ENCODE measurements at places on chromosomes 1 and 21.

GRCh38 chr1:164101802-164102201 lies 457.2 kb upstream of the PBX1 start:
- DNase-seq = no peak

GRCh38 chr1:193335806-193336428 lies 149.5 kb upstream of the B3GALT2 start:
- DNase-seq = no peak

DNA sequence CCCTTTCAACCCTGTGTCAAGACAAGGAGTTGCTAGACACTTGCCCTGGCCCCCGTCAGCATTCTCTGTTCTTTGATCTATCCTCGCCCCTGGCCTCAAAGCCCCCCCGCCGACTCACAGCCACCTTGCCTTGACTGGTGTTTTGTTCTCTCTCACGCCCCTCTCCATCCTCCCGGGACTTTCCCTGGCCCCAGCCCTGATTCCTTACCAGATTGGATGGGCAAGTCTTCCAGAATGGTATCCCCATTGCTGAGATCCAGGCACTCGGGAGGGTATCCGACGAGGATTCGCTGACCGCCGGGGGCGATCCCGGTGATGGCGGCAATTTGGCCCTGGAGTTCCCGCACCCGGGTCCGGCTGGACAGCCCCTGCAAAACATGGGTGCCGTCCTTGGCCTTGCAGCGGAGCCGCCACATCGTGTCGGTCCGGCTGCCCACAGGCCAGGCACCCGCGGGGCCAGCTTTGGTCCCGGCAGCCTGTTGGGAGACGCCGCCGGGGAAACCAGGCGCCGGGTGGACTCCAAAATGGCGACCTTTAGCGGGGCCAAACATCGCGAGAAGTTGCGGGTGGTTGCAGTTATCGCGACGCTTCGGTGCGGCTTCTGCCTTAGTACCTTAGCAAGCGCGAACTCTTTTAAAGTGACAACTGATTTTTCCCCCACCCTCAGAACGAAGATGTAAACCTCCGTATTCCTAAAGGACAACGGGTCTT lies 373 bp downstream of the YOD1 start:
- DNase-seq = peak; percentile 88

DNA sequence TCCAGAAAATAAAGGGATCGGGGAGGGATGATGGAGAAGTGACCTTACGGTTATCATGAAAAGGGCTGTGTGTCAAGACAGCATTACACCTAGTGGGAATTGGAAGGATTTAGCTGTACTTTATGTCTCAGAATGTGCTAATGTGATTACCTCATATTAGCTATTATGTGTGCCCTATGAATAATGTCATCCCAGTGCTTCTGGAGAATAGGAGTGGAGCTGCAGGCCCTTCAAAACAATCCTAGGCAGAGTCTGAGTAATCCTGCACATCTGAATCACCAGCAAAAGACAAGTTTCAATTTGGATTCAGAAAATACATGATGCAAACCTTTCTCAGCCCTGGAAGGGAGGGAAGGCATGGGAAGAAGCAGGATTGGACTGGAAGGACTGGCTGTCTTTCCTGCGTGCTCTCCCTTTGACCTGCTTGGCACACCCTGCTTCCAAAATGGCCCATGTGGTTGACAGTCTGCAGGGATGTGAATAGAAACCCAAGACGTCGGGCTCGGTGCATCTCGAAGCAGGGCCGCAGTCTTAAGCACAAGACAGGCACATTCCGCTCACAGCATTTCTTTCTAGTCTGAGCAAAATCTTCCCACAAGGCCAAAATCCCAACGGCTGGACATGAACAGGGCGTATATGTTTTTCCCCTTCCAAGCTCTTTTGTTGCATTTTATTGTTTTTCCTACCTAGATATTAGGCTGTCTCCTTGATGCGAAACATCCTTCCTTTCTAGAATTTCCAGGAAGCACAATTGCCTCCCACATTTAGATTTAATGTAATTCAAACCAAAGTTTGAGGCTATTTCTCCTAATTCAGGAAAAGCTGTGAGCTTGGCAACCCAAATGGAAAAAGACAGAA lies 54.3 kb upstream of the TARBP1 start:
- DNase-seq = no peak

DNA sequence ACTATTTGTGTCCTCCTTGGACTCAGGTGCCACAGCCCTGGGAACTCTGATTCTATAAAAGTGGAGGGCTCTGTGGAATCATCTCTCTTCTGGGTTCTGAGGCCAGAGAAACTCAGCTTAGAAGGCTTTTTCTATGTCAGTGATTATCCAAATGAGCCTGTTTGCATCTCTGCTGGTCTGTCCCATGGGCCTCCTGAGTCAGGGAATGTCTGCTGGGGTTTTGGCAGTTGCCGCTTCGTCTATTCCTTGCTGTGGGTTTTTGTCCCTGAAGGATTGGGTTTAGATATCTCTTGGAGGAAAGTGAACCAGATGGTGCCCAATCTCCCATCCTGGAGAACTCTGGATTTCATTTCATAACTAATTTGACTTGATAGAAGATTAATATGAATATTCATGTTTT lies 297.6 kb downstream of the HHAT start:
- DNase-seq = no peak

DNA sequence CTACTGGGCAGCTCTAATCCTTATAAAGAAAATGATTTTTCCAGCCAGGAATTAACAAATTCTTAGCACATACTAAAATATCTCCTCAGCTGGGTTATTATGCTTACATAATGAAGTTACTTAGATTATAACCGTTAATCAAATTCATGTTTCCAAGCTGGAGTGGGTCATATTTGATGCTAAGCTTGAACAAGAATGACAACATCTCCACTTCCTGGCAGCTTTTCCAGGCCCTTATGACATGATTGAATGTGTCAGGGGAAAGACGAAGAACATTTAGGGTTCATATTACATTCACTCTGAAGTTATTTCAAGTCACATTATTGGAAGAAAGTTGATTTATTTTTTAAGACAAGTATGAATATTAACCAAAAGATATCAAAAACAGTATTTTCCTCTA lies 333.7 kb downstream of the PCP4 start:
- DNase-seq = no peak

- no peak for DNase-seq
Measured at GRCh38 chr1:234665975-234666605, 56.1 kb upstream of the IRF2BP2 start.

DNA sequence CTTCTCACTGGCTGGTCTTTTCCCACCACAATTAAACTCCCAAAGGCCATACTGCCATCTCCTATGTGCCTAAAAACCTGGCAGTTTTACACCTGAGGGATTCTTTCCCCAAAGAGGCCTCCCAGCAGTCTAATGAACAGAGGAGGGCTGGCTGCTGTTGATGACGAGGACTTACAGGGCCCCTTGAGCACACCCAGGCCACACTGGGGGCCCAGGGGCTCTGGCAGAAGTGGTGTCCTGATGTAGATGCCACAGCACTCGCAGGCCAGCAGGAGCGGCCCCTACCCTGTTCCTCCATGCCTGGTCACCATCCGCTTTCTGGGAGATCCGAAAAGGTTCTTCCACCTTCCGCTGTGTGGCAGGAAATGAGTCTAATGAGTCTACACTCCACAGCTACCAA lies 24.2 kb downstream of the POFUT2 start:
- DNase-seq = no peak

DNA sequence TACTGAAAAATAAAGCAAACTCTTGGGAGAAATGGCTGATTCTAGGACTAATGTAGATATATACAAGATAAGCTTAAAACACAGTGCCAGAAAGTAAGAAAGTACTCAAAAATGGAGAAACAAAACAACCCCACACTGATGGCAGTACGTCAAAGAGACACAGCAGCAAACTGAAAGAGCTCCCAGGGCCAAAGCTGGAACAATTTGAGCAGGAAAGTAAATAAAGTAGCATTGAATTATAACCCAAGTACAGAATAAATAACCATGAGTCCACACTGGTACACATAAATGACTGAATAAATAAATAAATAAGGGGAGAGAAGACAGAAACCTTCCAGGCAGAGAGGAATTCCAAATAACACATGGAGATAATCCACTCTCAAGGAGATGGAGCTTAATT lies 120.9 kb downstream of the GLUL start:
- no peak for DNase-seq

- DNase-seq = no peak
Measured at GRCh38 chr1:85201340-85202091, 700 bp upstream of the SYDE2 start.

- no peak for DNase-seq
Measured at GRCh38 chr1:154141240-154141639, 13.6 kb downstream of the NUP210L start.

DNA sequence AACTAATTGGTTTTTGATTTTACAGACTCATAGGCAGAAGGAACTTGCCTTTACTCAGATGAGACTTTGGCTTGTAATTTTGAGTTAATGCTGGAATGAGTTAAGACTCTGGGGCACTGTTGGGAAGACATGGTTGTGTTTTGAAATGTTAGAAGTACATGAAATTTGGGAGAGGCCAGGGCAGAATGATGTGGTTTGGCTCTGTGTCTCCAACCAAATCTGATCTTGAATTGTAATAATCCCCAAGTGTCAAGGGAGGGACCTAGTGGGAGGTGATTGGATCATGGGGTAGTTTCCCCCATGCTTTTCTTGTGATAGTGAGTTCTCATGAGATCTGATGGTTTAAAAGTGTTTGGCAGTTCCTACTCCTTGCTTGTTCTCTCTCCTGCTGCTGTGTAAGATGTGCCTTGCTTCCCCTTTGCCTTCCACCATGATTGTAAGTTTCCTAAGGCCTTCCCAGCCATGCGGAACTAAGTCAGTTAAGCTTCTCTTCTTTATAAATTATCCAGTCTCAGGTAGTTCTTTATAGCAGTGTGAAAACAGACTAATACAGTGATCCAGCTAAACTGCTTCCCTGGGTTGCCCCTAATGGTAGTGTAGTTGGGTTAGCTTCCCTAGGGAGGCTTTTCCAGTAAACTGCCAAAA lies 10.2 kb downstream of the CPT2 start:
- no peak for DNase-seq

DNA sequence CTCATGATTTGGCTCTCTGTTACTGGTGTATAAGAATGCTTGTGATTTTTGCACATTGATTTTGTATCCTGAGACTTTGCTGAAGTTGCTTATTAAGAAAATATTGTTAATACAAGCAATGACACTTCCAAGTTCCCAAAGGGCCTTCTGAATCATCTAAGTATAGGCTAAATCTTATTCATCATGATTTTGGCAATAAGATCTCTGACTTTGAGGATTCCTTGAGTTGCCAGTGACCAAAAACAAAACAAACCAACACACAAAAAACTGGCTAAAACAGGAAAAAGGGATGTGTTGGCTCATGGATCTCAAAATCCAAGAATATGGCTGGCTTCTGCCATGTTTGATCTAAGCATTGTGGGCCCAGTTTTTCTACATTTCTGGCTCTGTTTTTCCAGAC lies 163.4 kb downstream of the HHIPL2 start:
- no peak for DNase-seq

- no peak for DNase-seq
Measured at GRCh38 chr21:44413566-44414290, 41.6 kb upstream of the LRRC3 start.

DNA sequence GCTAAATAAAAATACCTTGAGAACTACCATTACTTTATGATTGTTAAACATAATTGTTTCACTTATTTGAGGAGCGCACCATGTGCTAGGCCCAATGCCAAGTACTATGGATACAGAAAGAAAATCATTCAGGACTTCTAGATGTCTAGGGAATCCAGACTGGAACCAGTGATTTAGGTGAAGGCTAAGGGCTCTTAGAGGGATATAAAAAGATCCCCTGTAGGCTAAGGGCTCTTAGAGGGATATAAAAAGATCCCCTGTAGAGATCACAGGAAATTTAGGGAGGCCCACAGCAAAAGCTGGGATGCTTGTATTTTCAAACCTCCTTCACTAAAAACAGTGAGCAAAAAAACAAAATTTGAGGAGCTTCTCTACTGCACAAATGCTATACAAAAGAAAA lies 6.7 kb downstream of the TOR1AIP2 start:
- no peak for DNase-seq

DNA sequence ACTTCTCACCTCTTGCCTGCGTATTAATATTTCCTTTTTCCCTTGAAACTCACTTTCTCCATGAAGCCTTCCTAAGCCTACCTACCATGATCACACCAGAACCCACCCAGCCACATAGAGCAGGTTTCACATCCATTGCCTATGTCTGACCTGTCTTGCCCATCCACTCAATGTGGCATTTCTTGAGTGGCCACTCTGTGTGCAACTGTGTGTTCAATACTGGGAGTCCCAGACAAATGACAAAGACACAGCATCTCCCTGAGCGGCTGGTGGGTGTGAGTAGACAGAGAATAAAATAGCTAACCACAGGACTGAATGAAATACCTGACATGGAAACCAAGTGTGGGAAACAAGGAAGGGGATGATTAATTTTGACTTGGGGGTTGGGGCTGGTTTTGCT lies 3.1 kb downstream of the PTGFRN start:
- DNase-seq = no peak

- no peak for DNase-seq
Measured at GRCh38 chr1:1974834-1975233, 28.8 kb downstream of the CFAP74 start.
